NB4 (cell line): ENCODE measurements at places on chromosomes 6 and 20.
A peak's percentile ranks its signal among the peaks of the same experiment; 100 is the strongest.

DNA sequence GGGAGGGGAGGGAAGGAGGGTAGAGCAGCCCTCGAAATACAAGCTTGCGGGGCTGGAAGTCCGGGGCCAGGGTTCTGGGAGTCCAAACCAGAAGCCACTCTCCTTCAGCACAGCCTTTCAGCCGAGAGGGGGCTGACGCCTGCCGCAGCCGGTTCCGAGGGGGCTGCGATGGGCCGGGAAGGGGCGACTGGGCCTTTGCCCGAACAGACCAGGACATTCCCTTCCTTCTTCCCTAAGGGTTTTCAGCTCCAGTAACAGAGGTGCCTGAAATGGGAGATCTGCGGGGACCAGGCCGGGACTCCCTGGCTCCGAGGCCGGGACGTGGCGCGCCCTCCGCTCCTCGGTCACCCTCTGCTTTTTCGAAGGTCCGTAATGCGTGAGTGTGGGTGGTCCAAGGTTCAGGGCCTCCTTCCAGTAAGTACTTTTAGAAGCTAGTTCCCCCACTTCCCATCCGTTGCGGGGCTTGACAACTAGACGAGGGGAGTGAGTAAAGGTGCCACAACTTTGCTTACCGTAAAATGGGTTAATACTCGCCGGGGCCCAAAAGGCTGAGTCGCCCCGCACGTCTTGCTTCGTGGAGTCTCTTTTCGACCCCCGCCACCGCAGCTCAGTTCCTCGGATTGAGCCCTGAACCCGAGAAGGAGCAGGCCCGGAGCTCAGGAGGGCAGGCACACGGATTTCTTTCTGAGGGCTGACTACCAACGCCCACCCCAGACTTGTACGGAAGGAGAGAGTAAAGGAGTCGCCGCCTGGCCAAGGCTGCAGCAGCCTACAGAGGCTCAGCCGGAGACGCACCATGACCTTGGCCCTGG is 2.9 kb upstream of the OLIG3 start:
- DNase-seq: no peak

- peak; percentile 60 for DNase-seq
Measured at GRCh38 chr6:135880066-135880972, 28.8 kb downstream of the PDE7B start.

DNA sequence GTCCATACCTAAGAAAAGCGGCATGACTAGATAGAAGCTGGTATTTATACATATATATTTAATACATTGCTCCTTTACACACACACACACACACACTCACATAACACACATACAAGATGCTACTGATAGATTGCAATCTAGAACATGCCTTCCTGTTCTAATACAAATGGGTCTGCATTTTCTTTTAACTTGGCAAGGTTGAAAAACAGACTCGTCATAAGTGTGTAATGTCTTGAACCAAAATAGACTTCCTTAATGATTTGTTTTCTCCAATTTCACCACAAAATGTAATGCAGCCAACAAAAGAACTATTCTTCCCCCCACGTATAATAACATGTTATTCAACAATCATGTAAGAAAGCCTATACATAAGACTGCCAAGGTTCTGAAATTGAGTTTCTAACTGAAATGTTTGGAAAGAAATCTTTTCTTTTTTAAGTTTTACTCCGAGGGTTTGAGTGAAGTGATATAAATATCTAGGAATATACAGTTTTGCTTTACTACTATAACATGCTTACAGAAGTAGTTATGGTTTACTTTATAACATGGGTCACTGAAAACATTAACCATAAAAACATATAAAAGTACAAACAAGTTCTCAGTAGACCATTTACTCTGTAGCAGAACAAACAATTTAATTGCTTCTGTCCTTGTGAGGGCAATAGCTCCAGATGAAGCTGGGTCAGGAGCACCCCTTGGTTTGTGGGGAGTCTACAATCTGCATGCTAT is 207.5 kb downstream of the FOXC1 start:
- DNase-seq: no peak

DNA sequence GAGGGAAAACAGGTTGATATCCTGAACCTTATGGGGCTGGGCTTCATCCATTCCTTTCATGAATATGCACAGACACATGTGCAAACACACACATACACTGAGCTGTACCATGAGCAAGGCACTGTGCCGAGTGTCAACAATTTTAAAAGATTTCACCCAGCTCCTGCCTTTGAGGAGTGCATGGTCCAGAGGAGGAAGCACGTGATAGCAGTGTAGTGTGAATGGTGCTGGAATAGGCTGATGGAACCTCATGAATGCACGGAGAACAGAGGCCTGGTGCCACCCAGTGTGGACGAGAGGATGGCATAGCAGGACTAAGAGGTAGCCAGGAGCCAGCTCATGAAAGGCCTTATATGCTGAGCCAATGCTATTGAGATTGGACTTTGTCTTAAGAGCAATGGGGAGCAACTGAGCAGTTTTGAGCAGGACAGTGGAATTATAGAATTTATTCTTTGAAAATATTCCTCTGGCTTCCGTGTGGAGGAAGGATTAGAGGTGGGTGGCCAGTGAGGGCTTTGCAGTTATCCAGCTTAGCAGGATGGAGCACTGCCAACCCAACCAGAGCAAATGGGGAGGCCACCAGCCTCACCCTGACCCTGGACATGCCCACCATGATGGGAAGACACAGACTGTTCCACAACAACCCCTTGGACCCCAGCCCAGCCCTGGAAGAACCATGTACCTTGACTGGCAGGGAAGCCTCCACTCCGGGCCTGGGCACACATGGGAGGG is 84.4 kb downstream of the UNC5CL start:
- no peak for DNase-seq

DNA sequence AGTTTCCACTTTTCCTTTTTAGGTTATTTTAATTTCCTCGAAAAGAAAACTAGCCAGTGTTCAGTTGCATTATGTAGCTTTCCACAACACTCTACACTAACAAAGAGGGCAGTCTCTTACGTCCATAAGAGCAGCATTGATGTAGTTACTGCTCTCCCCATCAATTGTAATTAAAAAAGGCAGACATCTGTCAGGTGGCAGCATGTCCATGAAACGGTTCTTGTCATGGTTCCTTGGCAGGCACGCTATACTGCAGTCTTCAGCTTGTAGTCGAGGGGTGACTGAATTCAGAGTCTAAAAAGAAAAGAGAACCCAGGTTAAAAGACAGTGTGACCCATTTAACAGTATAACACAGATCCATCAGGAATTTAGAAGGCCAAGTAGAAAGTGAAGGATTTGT is 80.1 kb upstream of the THEMIS start:
- no peak for DNase-seq

GRCh38 chr20:24948939-24949679 is at the start of gene CST7:
CST7 (plus strand) TSS chr20:24949269; CDS start chr20:24949506, 237 bp downstream.
- peak; percentile 97 for DNase-seq

GRCh38 chr6:15366003-15366535 is 120.2 kb downstream of the JARID2 start:
- no peak for DNase-seq

DNA sequence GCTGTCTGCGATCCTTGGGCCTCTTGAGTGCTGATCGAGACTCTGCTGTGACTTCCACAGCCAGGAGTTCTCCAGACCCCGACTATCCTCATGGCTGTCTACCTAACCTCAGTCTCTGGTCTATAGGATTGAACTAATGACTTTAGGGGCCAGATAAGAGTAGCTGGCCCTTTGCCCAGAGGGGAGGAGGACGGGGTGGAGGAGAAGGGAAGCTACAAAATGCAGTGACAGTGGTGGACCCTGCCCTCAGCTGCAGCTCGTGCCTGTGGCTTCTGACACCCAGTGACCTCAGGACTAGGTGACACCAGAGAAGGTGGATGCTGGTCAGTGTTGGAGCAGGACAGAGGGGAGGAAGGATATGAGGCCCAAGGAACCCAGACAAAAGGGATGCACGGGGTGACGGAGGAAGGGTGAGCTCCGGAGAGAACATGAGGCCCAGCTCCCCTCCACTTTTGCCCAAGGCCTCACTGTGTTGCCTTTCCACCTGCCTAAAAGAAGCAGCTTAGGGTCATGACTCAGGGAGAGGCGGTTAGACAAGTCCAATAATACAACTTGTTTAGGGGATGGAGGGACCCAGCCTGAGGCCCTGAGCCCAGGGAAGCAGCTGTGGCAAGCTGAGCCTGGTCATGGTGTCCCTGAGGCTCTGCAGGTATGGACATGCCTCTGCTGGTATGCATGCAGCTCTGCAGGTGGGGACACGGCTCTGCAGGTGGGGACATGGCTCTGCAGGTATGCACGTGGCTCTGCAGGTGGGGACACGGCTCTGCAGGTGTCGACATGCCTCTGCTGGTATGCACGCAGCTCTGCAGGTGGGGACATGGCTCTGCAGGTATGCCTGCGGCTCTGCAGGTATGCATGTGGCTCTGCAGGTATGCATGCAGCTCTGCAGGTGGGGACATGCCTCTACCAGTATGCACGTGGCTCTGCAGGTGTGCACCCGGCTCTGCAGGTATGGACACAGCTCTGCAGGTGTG is 67.7 kb downstream of the SYNJ2 start:
- DNase-seq: no peak

- DNase-seq: no peak
Measured at GRCh38 chr6:39599341-39599740, 125.9 kb downstream of the KIF6 start.

- DNase-seq: no peak
Measured at GRCh38 chr20:56689852-56690485, 60.9 kb downstream of the TFAP2C start.

DNA sequence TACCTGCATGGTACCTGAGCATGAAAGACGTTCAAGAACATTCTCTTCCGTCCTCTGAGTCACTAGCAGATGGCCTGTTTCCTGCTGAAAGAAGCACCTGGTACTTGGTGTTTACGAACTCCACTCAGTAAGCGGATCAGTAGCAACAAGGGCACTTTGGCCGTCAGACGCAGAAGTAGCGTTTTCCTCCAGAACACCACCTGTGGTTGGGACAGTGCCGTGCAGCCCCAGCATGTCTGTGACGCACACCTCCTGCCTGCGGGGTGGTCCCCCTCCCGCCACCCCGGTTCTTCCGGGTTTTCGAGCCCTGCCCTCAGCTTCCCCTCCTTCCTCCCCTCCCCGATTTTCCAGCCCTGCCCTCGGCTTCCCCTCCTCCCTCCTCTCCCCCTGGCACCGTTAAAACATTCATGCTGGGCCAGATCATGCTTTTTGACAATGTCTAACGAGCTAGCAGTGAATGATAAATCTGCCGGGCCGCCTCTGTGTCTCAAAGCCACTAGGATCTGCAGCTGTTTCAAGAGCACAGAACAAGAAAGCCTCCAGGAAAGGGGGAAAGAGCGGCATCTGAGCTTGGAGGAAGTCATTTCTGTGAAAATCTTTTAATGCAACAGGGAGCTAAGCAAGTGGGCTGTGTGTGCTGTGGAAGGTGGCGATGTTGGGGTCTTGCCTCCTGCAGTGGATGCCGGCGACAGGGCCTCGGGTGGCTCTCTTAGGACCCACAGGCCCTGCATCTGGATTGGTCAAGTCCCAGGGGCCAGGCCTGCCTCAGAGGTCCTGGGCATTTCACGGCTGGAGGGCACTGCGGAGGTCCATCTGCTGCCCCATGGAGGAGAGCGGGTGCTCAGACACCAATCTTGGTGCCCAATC is 207.9 kb downstream of the ERMARD start:
- DNase-seq: peak; percentile 92

DNA sequence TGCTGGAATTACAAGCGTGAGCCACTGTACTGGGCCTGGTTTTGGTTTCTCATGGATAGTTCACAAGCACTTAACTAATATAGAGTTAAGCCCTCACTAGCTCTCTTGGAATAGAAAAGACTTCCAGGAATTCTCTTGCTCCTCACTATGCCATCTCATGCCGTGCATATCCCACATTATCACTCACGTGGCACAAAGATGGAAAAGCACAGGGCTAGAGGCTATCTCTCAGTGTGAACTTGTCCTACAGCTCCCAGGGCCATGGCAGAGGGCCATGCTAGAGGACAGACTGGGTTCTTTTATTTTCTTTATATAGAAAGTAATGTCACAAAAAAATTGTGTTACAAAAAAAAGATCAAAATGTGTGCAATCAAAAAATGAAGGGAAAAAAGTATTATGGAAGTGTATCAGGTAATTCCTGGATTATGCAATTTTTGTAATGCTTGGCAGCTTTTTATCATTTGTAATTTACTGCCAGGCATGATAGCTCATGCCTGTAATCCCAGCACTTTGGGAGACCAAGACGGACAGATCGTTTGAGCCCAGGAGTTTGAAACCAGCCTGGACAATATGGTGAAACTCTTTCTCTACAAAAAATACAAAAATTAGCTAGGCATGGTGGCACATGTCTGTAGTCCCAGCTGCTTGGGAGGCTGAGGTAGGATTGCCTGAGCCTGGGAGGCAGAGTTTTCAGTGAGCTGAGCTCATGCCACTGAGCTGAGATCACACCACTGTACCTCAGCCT is 6.4 kb upstream of the SLC2A12 start:
- no peak for DNase-seq

GRCh38 chr20:20318365-20319161 is 49.3 kb upstream of the INSM1 start:
- DNase-seq: peak; percentile 93

- DNase-seq: no peak
Measured at GRCh38 chr6:167799033-167799821, 27.5 kb upstream of the AFDN start.

DNA sequence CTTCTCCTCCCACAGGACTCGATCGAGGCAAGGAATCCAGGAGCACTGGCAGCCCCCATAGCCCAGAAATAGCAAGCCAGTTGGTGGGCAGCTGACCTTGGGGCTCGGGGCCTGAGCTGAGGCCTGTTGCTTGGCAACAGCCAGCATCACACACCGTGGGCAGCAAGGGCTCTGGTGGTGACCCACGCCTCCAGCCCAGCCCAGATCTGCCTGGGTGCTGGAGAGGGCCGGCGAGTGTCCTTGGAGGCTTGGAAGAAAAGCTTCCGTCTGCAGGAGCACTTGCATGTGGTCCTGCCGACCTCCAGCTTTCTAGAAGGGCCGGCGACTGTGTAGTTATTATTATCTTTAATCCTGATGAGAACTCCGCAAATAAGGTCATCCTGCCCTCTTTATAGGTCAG is 67.3 kb downstream of the STK35 start:
- no peak for DNase-seq

DNA sequence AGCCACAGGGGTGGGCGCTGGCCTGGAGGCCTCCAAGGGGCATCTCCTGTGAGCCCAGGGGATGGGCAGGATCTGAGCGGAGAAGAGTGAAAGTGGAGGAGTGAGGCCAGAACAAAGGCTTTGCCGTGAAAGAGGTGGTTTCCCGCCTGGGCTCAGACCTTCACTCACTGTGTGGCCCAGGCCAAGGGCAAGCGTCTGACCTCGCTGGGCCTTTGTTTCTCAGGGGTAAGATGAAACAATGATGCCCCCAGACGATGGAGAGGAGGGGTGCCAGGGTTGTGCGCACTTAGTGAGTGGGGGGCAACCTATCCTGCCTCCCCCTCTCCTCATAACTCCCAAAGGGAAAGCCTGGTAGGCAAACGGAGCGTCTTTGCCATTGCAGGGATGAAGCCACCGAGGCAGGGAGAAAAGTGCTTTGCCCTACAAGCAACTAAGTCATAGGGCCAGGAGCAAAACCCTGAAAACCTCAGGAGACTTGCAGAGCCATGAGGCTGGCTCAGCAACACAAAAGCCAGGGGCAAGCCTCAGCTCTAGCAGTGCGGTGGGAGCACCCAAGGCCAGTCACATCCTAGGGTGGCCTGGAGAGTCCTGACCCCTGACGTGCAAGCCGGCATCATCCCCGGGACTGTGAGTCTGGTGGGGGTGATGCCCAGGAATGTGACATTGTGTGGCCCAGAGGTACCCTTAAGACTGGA is 897 bp upstream of the STMN3 start:
- DNase-seq: no peak
